ENCODE measurements at places on chromosomes 3 and 15. TPM values are rescaled to one million over a fixed set of nuclear protein-coding genes. Genes with fewer than 3 reads are reported as not detected.
A peak's percentile ranks its signal among the peaks of the same experiment; 100 is the strongest.

- H3K27ac ChIP-seq: no peak overlapping the region
- no peaks in the 10 kb centered on the region for H3K27me3 ChIP-seq
- no peak overlapping the region for H3K4me3 ChIP-seq
- H3K4me1 ChIP-seq: no peaks in the 10 kb centered on the region
Observed at GRCh38 chr3:34703053-34703452, 904.6 kb downstream of the PDCD6IP start.

DNA sequence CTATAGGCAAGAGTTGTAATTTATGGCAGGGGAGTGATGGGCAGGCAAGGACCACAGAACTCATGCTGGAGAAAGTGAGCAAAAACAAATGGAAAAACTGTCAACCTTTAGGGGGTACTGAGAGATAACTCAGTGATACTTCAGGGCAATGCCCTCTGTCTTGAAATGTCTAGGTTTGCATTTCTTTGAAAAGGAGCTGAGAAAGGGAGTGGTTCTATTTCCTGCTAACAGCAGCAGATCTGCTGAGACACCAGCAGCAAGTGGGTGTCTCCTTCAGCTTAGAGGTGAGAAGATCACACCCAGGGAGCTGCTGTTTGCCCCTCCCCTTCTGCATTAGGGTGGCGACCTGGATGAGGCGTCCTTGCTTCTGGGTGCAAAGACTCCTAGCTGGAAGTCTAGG lies 42.3 kb upstream of the XIRP1 start:
- no peaks in the 10 kb centered on the region for H3K4me1 ChIP-seq
- H3K27me3 ChIP-seq: peaks cover 89% of the 10 kb centered on the region
- no peak overlapping the region for H3K27ac ChIP-seq
- no peak for DNase-seq

- no peak overlapping the region for H3K4me3 ChIP-seq
- no peaks in the 10 kb centered on the region for H3K27me3 ChIP-seq
- H3K4me1 ChIP-seq: no peaks in the 10 kb centered on the region
- DNase-seq: no peak
- no peaks in the 10 kb centered on the region for H3K36me3 ChIP-seq
Observed at GRCh38 chr15:68654786-68655560, 76.2 kb downstream of the CORO2B start.

DNA sequence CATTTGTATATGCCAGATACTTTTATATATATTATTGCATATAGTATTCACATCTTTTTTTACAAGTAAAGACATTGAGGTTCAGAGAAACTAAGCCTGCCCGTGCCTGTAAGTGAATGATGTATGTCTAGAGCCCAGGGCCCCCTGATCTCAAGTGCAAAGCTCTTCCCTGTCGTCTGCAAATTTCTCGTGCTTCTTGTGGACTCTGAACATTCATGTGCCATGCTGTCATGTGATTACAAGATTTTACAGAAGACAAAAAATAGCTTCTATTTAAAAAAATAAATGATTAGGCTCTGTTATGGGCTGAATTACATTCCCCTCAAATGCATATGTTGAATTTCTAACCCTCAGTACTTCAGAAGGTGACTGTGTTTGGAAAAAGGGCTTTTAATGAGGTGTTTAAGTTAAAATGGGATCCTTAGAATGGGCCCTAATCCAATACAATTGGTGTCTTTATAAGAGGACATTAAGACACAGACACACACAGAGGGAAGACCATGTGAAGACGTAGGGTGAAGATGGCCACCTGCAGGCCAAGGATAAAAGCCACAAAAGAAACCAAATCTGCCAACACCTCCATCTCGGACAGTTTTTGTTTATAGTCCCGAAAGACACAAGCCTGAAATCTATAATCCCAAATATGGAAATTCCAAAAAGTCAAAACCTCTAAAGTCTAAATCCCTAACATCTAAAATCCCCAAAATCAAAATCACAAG lies 3.9 kb upstream of the MASP1 start:
- no peak overlapping the region for H3K27ac ChIP-seq
- peak overlapping the region; percentile 21 for H3K4me3 ChIP-seq
- no peaks in the 10 kb centered on the region for H3K36me3 ChIP-seq
- H3K4me1 ChIP-seq: no peaks in the 10 kb centered on the region
- H3K27me3 ChIP-seq: peaks cover 11% of the 10 kb centered on the region

DNA sequence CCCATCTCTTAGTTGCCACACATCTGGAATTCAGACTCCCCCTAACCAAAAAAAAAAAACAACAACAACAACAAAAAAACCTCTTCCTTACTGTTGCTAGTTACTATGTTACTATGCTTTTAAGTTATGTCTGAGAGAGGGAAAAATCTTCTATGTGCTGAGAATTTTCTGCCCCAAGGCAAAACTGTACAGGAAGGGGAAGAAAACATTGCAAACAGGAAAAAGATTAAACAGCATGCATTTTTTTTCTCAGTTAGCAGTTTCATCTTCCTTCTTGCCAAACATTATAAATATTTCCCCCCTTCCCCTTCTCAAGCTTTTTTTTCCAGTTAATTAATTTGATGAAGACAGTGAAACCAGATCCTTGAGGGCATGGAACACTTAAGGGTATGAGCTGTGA lies 1.1 kb upstream of the CD200R1 start:
- no peak for DNase-seq
- H3K36me3 ChIP-seq: no peaks in the 10 kb centered on the region
- H3K4me3 ChIP-seq: no peak overlapping the region
- H3K27ac ChIP-seq: no peak overlapping the region
- no peaks in the 10 kb centered on the region for H3K4me1 ChIP-seq

GRCh38 chr15:64720188-64720587 lies 55.2 kb downstream of the RBPMS2 start:
- H3K36me3 ChIP-seq: no peaks in the 10 kb centered on the region
- no peaks in the 10 kb centered on the region for H3K4me1 ChIP-seq
- no peak overlapping the region for H3K27ac ChIP-seq
- H3K4me3 ChIP-seq: no peak overlapping the region

DNA sequence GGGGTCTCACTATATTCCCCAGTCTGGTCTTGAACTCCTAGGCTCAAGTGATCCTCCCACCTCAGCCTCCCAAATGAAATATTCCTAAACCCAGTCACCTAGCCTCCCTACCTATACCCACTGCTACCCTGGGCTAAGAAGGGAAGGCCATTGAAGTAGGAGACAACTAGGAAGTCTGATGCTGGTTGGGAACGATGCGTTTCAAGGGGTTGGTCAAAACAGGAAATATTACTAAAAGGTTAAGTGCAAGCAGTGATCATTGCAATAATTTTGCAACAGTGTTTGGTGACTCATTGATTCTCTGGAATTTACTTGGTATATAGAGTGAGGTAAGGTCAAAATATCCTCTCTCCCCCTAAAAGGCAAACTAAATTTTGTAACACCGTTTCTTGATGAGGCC lies 4.6 kb upstream of the UQCRC1 start:
- no peak overlapping the region for H3K4me3 ChIP-seq
- H3K36me3 ChIP-seq: peaks cover 5% of the 10 kb centered on the region
- no peak overlapping the region for H3K27ac ChIP-seq
- H3K27me3 ChIP-seq: no peaks in the 10 kb centered on the region
- H3K4me1 ChIP-seq: peaks cover 8% of the 10 kb centered on the region
- DNase-seq: peak; percentile 79

DNA sequence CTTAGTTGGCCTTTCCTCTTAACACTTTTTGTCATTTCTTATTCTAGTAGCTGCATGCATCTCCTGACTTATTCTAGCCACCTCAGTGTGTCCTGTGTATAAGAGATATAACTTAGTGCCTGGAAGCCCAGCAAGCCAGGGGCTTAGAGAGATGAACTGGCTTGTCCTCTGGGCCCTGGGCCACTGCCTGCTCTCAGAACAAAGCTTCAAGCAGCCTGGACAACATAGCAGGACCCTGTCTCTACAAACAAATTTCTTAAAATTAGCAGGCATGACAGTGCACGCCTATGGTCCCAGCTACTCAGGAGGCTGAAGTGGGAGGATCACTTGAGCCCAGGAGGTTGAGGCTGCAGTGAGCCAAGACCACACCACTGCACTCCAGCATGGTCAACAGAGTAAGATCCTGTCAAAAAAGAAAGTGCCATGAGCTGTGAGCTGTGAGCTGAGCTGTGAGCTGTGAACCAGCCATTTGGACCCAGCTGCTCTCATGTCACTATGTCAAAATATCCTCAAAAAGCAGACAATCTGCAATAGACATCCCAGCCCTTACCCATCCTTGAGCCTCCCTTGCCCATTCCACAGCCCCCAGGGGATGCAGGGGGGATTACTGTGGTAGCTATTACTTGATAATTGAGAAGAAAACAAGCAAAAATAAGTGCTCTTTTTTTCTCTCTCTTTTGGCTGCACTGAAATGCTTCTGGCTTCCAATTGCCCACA lies 174.5 kb downstream of the OPA1 start:
- no peak overlapping the region for H3K4me3 ChIP-seq
- DNase-seq: no peak
- no peaks in the 10 kb centered on the region for H3K27me3 ChIP-seq
- no peaks in the 10 kb centered on the region for H3K36me3 ChIP-seq
- H3K4me1 ChIP-seq: peaks cover 4% of the 10 kb centered on the region

The ZNF662 gene
- total RNA-seq: 0.04 TPM

GRCh38 chr3:151315136-151315535 lies 1.5 kb downstream of the GPR87 start:
- no peaks in the 10 kb centered on the region for H3K36me3 ChIP-seq
- no peaks in the 10 kb centered on the region for H3K27me3 ChIP-seq
- peak overlapping the region; percentile 89 for H3K27ac ChIP-seq

DNA sequence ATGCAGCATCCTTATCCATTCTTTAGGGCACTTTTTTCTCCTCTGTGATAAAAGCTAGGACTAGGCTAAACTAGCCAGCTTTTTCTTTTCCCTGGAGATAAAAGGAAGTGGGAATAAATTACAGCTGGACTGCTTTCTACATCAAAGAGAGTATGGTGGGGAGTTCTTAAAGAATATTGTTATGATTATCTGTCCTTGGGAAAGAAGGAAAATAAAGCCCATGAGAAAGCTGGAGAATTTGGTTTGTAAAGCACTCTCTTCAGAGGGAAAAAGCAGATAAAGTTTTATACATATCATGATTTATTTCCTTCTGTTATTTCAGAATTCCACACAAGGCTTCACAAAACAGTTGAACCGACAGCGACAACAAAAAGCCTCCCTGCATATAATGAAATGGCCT lies 923.0 kb downstream of the DIPK2A start:
- no peaks in the 10 kb centered on the region for H3K27me3 ChIP-seq
- no peak overlapping the region for H3K27ac ChIP-seq
- H3K36me3 ChIP-seq: no peaks in the 10 kb centered on the region
- no peaks in the 10 kb centered on the region for H3K4me1 ChIP-seq
- H3K4me3 ChIP-seq: no peak overlapping the region

The MTMR10 gene
- total RNA-seq: 9.7 TPM

- peak overlapping the region; percentile 58 for H3K27ac ChIP-seq
- DNase-seq: peak; percentile 81
- no peaks in the 10 kb centered on the region for H3K36me3 ChIP-seq
Observed at GRCh38 chr15:90594301-90594738, 64.6 kb downstream of the CRTC3 start.

The GPR62 gene
- not detected for total RNA-seq

GRCh38 chr3:12750658-12751071 lies 8.4 kb downstream of the TMEM40 start:
- no peaks in the 10 kb centered on the region for H3K27me3 ChIP-seq
- no peak overlapping the region for H3K4me3 ChIP-seq
- H3K36me3 ChIP-seq: no peaks in the 10 kb centered on the region
- H3K4me1 ChIP-seq: peaks cover 53% of the 10 kb centered on the region

The DNAH12 gene
- not detected for total RNA-seq

DNA sequence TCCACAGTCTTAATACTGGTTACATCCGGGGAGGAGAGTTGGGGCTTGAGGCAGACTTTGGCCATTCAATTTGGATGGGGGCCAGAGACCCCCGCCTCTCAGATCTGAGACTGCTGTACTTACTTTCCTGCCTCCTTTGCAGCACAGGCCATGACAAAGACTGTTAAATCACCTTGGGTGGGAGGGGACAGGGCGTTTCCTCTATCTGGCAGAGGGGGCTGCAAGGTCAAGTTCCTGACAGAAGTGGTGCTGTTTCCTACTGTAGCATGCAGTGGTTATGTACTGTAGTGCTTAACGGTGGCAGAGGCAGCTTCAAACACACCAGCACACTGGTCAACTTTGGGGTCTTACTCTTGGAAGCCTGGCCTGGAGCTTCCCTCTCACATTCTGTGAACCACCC lies 261.2 kb upstream of the LRRFIP2 start:
- no peak for DNase-seq
- H3K27me3 ChIP-seq: no peaks in the 10 kb centered on the region
- no peak overlapping the region for H3K27ac ChIP-seq
- H3K4me1 ChIP-seq: no peaks in the 10 kb centered on the region
- no peaks in the 10 kb centered on the region for H3K36me3 ChIP-seq

GRCh38 chr3:155194973-155195957 lies 98.2 kb downstream of the STRIT1 start:
- H3K27ac ChIP-seq: no peak overlapping the region

GRCh38 chr15:31036783-31037182 lies 45.4 kb upstream of the MTMR10 start:
- no peak overlapping the region for H3K27ac ChIP-seq
- no peaks in the 10 kb centered on the region for H3K36me3 ChIP-seq
- H3K27me3 ChIP-seq: peaks cover 21% of the 10 kb centered on the region
- no peak overlapping the region for H3K4me3 ChIP-seq
- H3K4me1 ChIP-seq: no peaks in the 10 kb centered on the region

GRCh38 chr15:67863442-67863987 lies 23.7 kb upstream of the RNU6-1 start:
- peaks cover 18% of the 10 kb centered on the region for H3K4me1 ChIP-seq
- H3K4me3 ChIP-seq: peak overlapping the region; percentile 73
- no peaks in the 10 kb centered on the region for H3K27me3 ChIP-seq
- H3K27ac ChIP-seq: no peak overlapping the region
- H3K36me3 ChIP-seq: no peaks in the 10 kb centered on the region

The SV2B gene
- not detected for total RNA-seq

The SERPINI2 gene
- not detected for total RNA-seq

The LIPH gene
- total RNA-seq: 0.35 TPM

DNA sequence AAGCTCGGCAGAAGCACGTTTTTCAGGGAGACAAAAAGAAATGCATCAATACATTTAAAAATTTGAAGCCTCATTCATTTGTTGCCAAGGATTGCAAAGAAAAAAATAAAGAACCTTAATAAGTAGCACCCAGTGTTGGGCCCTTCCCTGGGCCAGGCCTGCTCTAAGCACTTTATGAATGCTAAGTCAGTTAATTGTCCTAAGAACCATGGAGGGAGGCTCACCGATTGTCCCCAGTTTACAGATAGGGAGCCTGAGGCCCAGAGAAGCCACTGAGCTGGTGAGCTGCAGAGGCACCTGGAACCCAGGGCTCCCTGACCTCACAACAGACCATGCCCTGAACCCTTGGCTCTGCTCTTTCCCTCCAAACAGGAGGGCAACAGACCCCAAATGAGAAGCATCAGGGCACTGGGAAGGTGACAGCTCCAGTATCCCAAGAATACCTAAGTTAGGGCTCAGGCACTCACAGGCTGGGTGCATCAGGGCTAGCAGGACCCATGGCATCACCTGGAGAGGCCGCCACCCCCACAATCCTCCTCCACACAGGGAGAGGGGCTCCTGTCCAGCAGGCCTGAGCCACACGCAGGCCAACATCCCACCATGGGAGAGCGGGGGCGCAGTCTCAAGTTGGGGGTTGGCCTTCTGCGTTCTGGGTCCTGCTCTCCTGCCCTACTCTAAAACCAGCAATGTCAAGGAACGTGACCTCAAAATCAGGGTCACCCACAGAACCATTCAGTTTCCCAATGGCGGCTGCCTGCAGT lies 3.9 kb downstream of the GRIP2 start:
- no peaks in the 10 kb centered on the region for H3K27me3 ChIP-seq
- peaks cover 6% of the 10 kb centered on the region for H3K4me1 ChIP-seq
- no peak for DNase-seq

The MEX3B gene
- 0.58 TPM for total RNA-seq

Data from PC-3 (cell line).